ENCODE measurements at places on chromosomes 1 and 21. TPM values are rescaled to one million over a fixed set of nuclear protein-coding genes. Genes with fewer than 3 reads are reported as not detected.

DNA sequence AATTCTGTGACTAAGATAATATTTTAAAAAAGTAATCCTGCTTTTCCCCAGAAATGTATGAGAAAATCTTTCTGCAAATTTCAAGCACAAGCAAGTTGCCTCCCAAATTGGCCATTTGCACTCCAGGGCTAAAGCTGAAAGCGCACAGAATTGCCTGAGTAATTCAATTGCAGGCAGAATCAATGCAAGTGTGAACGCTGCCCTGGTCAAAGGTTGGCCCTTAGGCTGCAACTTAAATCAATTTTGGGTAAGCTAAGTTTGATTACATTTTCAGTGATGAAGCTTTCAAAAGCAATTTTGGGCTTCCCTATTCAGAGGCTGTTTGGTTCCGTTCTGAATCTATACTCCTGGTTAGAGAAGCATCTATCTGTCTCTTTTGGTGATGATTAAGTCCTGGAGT lies 501.8 kb upstream of the ZRANB2 start:
- DNase-seq = no peak

DNA sequence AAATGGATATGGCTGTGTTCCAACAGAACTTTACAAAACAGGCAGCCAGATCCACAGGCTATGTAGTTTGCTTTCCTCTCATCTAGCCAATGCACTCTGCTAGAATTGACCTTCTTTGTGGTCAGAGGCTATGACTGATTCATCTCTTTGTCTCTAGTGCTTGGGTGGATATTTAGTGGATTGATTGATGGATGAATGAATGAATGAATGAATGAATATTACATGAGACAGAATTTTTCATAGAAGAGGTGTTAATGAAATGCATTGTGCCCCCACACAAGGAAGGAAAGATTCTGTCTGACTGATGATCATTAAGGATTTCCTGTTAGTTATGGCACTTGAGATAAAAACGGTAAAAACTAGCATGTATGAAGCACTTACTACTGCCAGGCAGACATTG lies 50.5 kb upstream of the ZYG11A start:
- no peak for DNase-seq

DNA sequence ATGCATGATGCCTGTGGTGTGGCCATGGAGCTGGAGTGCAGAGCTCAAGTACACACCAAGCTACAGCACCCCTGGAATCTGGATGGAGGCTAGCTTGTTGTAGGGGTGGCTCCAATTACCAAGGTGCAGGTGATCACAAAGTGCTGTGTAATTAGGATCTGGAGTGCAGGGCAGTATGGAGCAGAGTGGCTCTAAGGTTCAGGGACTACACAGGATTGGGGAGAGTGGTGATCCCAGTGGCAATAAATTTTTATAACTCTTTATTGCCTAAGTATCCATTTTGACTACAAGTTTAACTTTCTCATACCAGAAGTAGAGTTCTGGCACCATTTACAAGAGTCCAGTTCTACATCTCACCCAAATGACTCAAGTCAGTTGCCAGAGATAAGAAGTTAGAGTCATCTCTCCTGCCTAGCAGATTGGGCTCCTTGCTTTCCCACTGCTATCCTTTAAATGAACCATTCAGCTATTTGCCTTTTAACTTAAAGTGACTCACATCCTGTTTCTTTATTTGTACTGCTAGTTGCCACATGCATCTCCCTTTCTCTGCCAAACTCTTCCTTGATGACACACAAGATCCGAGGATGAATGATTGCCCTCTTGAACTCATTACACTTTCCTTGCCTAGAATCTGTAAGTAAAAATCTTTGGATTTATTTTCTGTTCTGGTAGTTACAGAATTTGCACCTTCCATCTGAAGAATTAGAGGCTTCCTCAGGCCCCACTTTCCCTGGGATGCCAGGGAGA lies 427.2 kb downstream of the KCNT2 start:
- no peak for DNase-seq

- no peak for DNase-seq
Observed at GRCh38 chr1:43556782-43557181, 26.1 kb downstream of the PTPRF start.

- DNase-seq = no peak
Observed at GRCh38 chr1:206145771-206146290, 28.6 kb upstream of the AVPR1B start.

GRCh38 chr1:75503221-75503974 lies 107.5 kb downstream of the SLC44A5 start:
- DNase-seq = no peak

DNA sequence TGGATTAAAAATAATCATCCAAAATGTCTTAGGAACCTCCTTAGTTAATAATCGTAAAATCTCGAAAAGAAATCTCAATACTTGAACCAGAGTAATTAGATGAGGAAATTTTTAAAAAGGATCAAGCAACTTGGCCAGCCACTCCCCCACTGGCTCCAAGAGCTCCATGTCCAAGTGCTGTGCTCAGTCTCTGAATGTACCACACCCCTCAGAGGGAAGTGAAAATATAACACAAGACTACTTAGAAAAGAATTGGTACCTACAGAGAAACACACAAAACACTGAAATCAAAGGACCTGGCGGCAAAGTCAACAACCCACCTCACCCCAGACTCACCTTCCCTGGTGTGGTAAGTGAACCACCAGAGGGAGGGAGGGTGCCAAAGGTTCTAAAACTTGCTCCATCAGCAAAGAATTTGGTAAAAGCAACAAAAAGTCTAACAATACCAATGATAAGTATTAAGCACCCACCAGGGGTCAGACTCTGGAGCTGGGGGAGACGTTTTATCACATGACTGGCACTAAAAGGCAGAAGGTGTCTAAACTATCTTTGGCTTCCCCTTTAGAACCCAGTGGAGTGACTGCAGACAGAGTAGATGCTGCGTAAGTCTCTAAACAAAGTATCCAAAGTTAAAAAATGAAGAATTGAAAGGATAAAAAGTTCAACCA lies 14.0 kb downstream of the LBR start:
- DNase-seq = no peak

DNA sequence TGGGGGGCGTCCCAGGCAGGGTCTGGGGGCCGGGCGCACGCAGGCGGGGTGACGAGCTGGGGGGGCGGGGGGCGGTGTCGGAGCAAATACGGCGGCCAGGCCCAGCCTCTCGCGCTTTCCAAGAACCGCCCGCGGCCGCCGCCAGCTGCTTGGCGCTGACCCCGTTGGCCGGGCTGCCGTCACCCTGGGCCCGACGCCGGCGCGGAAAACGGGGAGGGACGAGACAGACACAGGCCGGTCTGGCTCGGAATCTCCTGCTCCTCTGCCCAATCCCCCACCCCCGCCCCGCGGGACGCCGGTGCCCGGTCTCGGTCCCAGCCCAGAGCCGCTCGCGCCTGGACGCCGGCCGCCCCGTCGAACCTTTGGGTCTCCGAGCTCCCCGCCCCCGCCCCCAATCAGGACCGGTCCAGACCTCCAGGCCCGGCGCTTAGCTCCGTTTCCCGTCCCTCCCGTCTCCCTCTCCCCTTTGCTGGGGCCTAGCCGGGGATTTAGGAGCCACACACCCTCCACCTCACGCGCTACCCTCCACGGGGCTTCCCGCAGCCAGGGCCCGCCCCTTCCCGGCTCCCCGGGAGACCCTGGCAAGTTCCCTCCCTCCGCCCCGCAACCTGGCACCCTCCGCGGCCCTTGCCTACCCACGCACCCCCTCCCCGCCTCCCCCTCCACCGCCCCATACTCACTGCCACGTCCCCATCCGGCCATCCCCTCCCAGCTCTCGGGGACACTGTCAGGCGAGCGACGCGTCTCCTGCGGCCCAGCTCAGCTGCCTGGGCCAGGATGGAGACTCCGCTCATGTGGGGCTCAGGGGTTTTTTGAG lies 800 bp upstream of the MMP23B start:
- DNase-seq = peak; percentile 67

GRCh38 chr1:110053552-110054428 lies 16.7 kb downstream of the ALX3 start:
- DNase-seq = peak; percentile 69

DNA sequence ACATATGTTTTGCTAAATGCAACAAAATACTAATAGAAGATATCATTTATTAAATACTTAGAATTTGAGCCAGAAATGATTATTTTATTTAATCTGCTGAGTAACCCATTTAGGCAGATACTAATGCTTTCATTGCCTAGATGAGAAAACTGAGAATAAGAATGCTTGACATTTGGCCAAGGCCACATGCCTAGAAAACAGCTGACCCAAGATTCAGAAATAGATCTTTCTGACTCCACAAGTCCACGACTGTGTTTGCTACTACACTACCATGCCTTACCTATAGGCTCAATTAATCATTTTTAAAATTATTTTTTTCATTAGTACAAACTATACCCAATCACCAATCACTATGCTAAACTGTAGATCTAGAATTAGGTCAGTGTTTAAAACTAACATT lies 129.7 kb downstream of the ATP1B1 start:
- DNase-seq = no peak

DNA sequence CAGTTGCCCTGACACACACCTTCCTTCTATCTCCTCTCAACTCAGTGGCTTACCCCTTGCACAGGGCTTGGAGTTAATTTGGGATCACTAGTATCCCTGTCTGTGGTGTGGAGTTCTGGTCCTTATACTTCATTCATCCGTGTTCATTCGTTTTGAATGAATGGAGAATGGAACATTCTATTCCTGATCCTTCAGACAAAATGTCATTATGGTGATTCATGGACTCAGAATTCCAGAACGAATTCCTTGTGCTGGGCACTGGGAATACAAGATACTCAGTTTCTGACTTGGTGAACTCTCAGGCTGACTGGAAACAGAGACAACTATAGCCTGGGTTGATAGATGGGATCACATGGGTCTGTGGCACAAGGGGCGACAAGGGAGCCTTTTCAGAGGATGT lies 49.9 kb upstream of the TRABD2B start:
- no peak for DNase-seq

DNA sequence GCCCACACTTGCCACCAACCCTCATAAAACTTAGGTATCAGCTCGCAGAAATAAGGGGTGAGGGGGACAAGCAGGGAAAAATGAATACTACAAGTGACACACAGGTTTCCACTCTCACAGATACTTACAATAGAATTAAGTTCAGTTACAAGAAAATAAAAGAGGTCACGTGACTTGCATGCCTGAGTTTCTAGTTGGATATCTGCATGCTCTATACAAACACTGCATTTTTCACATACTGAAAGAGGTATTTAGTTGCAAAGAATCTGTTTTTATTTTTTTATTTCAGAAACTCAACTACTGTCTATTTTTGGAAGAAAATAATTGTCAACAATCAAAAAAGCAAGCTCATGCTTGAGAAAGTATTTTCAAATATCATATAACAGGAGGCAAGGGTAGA lies 43.5 kb downstream of the DPYD start:
- DNase-seq = no peak

- no peak for DNase-seq
Observed at GRCh38 chr1:186937016-186937670, 108.4 kb downstream of the PLA2G4A start.

DNA sequence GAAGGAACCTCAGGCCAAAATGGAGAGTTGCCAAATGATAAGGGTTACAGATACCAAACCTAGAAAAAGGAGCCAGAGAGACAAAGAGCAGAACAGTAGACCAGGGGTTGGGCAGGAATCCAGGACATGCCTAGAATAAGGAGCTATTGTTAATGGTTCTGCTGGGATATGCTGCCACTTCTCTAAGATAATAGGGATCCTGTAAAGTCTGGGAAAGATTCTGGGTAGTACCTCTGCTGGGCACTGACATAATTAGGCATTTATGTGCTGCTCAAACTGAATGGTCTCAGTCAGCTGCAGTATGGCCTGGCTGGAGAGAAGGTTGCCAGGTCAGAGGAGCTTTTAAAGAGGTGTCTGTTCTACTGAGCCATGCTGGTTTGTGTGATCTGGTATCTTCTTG lies 19.9 kb upstream of the NRIP1 start:
- no peak for DNase-seq

- DNase-seq = no peak
Observed at GRCh38 chr1:180586671-180587155, 27.9 kb downstream of the OVAAL start.

DNA sequence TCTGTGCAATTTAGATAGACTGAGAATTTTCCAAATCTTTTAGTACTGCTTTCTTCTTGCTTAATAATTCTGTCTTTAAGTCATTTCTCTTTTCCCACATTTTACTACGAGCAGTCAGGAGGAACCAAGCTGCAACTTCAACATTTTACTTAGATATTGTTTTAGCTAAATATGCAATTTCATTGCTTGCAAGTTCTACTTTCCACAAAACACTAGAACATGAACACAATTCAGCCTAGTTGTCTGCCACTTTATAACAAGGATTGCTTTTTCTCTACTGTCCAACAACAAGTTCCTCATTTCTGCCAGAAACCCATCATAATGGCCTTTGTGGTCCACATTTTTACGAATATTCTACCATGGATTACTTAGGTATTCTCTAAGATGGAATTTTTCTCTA lies 36.6 kb downstream of the SORT1 start:
- DNase-seq = no peak

DNA sequence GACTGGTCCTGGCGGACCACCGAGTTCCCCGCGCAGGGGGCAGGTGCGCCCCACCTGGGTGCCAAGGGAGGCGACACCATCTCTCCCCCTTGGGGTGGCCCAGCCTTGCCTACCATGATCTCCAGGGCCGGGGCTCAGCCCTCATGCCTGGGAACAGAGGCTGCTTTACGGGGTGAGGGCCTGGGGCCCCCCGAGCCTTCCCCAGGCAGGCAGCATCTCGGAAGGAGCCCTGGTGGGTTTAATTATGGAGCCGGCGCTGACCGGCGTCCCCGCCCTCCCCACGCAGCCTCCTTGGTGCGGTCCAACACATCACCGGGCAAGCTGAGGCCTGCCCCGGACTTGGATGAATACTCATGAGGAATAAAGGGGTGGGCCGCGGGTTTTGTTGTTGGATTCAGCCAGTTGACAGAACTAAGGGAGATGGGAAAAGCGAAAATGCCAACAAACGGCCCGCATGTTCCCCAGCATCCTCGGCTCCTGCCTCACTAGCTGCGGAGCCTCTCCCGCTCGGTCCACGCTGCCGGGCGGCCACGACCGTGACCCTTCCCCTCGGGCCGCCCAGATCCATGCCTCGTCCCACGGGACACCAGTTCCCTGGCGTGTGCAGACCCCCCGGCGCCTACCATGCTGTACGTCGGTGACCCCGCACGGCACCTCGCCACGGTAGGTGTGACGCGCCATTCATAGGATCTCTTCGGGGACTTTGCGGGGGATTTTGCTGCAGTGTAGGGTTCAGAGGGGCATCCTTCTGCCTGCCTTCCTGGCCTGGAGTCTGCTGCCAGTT lies 38.2 kb downstream of the TP73 start:
- DNase-seq = no peak

DNA sequence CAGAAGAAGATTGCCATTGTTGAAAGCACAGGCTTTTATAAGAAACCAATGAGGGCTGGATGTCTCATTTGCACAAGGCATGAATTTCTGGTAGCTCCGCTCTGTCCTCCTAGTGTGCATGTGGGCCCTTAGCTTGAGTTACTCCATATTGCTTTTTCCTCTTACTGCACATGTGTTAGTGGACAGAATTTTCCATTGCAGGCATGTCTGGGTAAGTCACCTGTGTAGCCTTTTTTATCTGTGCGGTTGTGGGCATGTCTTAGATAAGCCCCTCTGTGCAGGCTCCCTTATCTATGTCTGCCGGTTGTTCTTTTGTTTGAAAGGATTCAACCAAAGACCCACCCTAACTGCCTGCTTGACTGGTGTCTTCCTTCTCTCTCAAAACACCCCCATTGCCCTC lies 7.2 kb upstream of the CLCA1 start:
- no peak for DNase-seq

Gene S100A8
- total RNA-seq = 23.7 TPM

Gene ITLN2
- total RNA-seq = not detected

Gene CGN
- total RNA-seq = 51.4 TPM

Measured in left lobe of liver (tissue), 2 donors.